Bone marrow (tissue), 2 donors: ENCODE measurements at places on chromosomes 1 and 21.

GRCh38 chr21:45162809-45163208 is 88.4 kb downstream of the ADARB1 start:
- no peak for DNase-seq

DNA sequence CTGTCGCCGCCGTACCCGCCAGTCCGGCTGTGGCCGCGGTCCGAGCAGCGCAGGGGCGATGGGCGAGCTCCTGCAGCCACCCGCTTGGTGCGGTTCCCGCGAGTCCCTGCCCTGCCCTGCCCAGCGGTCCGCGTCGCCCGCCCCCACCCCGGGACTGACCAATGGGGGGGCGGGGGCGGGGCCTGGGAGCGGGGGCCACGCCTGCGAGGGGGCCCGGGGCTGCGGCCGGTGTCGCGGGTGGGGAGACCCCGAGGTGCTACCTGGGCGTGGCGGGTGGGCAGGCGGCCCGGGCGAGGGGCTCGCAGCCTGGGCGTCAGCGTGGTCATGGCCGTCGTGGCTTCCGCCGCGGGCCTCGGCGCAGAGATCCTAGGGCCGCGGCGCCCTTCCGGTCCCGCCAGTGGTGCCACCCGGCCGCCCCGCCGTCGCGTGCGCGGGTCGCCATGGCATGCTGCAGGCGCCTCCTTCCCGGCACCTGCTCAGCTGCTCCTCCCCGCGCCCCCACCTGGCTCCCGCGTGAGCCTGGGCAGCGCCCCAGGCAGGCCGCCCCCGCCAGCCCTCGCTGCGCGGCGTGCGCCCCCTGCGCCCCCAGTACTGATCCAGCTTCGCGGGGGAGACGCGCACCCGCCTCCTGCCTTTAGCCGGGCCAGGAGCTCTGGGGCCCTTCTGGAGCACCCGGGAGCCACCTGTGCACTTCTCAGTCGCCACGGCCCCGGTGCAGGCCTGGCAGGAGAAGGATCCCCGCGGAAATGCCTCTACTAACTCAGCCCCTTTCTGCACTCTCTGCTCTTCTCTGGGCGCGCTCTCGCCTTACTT is at the start of gene BMP8B:
Gene BMP8B (minus strand): TSS at position 108 of the 813 bp plus-strand sequence. CDS start 380 bp downstream, outside the sequence.
- DNase-seq, result no peak

DNA sequence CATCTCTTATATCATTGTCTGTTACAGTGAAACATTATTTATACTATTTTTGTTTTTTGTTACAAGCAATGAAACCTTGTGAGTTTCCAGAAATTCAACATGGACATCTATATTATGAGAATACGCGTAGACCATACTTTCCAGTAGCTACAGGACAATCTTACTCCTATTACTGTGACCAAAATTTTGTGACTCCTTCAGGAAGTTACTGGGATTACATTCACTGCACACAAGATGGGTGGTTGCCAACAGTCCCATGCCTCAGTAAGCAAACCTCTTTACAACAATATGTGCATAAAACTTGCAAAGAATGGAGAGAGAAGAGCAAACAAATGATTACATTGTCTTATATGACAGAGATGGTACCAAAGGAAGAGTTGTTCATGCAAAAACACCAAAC is 22.4 kb downstream of the CFHR4 start:
- DNase-seq, result no peak

DNA sequence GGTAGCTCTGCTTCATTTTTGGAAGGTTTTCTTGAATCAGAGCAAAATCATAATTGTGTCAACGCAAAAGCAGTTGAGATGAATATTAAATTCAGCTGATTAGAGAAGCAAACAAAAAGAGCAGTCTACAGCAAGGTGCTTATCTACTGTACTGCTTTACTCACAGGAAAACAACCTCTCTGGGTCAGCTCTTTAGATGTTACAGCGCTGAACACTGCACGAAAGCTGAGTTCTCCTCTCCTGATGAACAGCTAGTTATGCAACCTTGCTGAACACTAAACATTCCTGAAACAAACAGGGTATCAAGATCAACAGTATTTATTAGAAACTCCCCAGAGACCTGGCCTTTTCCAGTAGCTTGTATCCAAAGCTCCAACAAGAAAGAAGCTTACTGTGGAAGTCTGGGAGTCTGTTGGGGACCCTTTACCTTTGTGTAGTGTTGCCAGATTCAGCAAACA is 41.3 kb downstream of the TBCE start:
- no peak for DNase-seq

DNA sequence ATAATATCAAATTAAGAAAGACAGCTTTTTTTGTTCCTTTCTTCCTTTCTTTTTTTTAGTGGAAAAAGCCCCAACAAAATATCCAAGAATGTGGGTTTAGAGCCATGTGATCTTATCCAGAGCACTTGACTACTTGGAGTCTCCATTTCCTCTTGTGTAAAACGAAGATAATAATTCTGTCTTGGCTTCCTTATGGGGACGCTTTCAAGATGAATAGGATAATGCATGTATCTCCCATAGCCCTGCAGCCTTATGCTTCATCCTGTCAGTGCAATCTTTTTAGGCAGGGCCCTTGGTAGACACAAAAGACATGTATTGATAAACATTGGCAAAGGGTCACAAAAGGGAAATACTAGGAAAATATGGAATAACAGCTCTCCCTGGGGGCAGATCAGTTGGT is 34.8 kb downstream of the ZBTB18 start:
- DNase-seq, result no peak

GRCh38 chr1:101051688-101052638 is 26.4 kb upstream of the DPH5 start:
- DNase-seq, result no peak

- no peak for DNase-seq
Observed at GRCh38 chr1:24908591-24909259, 21.4 kb downstream of the RUNX3 start.

GRCh38 chr1:21693732-21694131 is 24.6 kb upstream of the RAP1GAP start:
- DNase-seq, result no peak

DNA sequence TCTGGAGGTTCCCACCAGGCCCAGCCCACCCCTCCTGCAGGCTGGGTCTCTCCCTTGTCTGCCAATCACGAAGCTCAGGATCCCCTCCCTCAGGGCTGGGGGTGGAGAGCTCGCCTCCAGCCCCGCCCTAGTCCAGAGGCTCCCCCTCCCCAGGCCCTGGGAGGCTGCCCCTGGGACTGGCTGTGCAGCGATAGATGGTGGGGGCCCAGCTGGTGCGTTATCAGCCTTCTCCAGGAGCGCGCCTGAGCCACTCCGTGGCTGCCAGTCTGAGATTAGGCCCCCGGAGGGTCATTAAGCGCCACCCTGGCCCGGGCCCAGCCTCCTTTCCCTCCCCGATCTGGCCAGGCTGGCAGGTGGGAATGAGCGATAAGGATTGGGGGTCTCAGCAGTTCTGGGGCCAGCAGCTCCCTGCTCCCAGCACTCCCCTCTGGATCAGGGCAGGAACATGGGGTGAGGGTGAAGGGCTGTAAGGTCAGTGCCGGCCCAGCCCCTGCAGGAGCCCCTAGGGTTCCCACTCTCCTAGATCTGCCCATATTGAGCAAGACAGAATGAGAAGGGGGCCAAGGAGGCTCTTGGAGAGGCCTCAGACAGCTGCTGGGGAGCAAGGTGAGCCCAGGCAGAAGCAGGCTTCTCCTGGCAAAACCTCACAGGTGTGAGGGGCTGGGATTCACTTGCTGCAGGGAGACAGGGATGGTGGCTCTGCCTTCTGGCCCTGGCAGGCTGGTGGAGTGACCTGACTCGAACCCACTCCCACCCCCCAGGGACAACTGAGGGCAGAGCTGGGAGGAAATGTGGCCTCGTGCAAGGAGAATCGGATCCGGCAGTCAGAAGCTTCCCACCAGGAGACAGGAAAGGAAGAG is 8.5 kb downstream of the PDZK1IP1 start:
- DNase-seq, result no peak

DNA sequence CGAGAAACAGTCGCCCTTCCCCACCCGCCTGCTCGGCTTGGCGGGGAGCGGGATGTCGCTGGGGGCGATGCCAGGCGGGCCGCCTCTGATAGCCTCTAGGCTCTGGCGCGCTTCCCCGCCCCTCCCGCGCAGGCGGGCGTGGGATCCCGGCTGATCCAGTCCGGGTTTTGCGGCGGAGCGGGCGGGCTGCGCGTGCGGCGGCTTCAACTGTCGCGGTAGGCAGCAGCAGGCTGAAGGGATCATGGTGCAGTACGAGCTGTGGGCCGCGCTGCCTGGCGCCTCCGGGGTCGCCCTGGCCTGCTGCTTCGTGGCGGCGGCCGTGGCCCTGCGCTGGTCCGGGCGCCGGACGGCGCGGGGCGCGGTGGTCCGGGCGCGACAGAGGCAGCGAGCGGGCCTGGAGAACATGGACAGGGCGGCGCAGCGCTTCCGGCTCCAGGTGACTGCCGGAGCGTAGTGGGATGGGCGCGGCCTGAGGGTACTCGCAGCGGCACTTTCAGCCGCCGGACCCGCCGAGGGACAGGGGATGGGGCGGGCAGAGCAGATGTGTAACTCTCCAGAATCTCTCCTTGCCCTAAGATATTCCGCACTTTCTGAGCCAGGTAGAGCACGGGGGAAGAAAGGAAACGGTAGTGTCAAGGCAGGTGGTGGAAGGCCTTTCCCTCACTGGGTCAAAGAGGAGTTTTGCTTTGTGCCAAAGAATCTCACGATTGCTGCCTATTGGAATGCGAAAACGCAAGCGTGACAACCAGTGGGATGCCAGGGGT is at the start of gene FAAH:
Gene FAAH (plus strand): TSS at position 210 of the 764 bp plus-strand sequence. CDS start 32 bp downstream, at position 242.
- peak; percentile 24 for DNase-seq

- no peak for DNase-seq
Observed at GRCh38 chr1:47187231-47187925, 2.5 kb downstream of the PDZK1IP1 start.

- DNase-seq, result no peak
Observed at GRCh38 chr1:4393191-4393590, 261.2 kb upstream of the AJAP1 start.

- peak; percentile 46 for DNase-seq
Observed at GRCh38 chr1:206634365-206635079, 814 bp upstream of the DYRK3 start.

GRCh38 chr21:41683815-41684214 is 83.0 kb downstream of the RIPK4 start:
- no peak for DNase-seq

DNA sequence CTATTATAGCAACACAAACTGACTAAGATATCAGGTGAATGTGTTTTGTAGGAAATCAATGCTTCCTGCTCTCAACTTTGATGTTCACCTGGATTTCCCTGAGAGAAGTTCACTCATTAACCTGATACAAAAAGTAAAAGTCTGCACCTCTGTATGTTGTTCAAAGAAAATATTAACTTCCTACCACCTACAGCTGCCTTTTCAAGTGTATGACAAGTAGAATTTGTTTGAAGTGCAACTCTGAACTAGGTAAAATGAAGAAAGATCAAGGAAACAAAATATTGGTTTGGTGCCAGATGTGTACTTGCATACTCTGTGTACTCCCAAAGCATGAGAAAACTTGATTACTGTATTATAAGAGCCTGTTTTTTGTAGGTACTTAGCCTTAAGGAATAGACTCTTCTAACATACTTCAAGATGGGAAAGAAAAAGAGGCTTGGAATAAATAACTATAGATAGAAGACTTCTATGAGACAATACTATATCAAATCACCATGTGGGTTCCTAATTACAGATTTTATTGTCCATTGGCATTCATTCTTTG is 193.4 kb downstream of the APP start:
- DNase-seq, result no peak

GRCh38 chr1:56901716-56902115 is 47.1 kb downstream of the C8A start:
- DNase-seq, result no peak

- DNase-seq, result no peak
Observed at GRCh38 chr21:44702111-44702972, 5.4 kb downstream of the KRTAP10-12 start.

GRCh38 chr1:24294228-24294672 is 24.9 kb upstream of the GRHL3 start:
- DNase-seq, result no peak

- no peak for DNase-seq
Observed at GRCh38 chr1:110631836-110632620, 25.9 kb upstream of the KCNA2 start.

GRCh38 chr1:98176414-98176813 is 255.6 kb upstream of the DPYD start:
- DNase-seq, result no peak

DNA sequence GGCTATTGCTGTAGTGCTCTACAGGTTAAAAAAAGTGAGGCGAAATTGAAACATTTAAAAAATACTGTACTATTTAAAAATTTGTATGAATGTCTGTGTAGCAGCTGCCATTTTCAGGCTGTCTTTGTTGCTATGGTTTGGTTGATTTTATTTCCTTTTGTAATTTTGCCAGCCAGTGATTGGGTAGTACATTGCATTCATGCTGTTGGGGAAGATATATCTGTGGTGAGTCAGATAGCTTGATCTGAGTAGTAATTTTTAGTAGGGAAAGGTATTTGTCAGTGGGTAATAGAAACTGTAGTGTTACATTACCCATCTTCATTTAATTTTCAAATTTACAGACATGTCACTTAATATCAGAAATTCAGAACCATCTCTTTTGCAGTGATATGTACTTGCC is 15.0 kb downstream of the NFIA start:
- DNase-seq, result no peak

DNA sequence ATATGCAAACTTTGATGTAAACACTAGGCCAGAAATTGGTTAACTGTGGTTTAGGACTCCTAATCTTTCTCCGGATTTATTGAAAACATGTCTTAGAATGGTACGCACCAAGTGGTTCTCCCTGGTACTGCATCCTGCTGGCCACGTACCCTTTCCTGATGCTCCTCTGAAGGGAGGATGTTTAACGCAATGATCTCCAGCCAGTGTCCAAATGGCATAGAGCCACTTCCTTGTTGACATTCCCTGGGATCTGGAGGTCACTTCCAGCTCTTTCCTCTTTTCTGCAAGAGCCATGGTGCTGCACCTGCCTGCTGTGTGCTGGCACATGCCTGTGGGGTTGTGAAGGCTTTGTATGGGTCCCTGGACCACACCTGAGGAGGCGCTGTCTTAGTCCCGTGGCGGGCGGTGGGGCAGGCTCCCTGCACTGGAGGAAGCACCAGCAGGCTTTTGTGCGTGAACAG is 53.9 kb downstream of the GALNT2 start:
- DNase-seq, result no peak

GRCh38 chr1:228921481-228921880 is 186.2 kb downstream of the RHOU start:
- DNase-seq, result no peak

- DNase-seq, result no peak
Observed at GRCh38 chr1:71899881-71900280, 382.5 kb downstream of the NEGR1 start.

DNA sequence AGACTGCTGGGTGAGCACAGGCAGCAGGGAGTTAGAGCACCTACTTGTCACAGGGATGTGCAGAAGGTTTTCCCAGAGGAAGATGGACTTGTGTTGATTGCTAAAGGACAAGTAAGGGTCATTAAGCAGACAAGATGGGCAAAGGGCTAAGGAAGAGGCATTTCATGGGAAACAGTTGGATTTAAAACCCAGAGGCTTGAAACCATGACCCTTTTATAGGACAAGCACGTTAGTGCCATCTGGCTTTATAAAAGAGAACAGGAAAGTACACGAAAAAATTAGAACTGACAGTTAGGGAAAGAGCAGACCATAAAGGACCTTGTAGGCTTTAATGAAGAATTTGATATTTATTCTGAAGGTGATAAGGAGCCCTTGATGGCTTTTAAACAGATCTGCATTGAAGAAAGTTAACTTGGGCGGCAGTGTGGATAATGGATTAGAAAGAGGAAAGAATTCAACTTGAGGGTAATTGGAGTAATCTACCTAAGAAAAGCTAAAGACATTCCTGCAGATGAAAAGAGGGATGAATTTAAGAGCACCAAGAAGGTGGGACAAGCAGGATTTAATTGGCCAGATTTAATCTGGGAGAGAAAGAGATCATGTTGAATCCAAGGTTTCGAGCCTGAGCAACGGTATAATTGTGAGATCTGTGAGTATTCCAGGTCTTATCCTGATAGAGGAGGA is 68.6 kb downstream of the ZC3H11B start:
- no peak for DNase-seq

- no peak for DNase-seq
Observed at GRCh38 chr1:200739702-200740570, 1.2 kb downstream of the CAMSAP2 start.
